ENCODE measurements at places on chromosomes 3 and 15.

GRCh38 chr3:188841906-188842305 is 329.9 kb upstream of the TPRG1 start:
- no peak for DNase-seq

DNA sequence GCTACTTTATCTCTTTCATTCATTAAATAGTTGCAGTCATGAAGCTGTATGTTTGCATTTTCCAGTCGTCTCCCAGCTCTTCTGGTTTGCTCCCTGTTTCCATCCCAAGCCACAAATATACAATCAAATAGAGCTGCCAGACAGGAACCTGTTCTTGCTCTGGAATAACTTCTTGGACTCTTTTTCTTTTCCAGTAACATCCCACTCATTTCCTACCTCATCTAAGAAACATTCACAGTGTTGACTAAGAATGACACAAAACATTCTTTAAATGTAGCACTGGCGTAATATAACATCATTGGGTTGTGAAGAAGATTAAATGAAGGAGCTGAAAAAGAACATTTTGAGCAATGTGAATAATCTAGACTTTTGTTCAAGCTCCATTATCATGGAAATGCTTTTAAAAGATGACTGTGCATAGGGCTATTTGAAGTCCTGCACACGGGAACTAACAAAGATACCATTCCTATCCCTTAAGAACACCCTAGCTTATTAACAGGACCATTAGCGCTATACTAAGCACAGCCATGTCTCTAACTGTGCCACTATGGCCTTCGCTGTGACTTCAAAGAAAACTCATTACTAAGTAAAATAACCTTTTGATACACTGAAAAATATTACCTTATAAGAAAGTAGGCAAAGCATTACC is 574.0 kb downstream of the NAALADL2 start:
- no peak for DNase-seq

DNA sequence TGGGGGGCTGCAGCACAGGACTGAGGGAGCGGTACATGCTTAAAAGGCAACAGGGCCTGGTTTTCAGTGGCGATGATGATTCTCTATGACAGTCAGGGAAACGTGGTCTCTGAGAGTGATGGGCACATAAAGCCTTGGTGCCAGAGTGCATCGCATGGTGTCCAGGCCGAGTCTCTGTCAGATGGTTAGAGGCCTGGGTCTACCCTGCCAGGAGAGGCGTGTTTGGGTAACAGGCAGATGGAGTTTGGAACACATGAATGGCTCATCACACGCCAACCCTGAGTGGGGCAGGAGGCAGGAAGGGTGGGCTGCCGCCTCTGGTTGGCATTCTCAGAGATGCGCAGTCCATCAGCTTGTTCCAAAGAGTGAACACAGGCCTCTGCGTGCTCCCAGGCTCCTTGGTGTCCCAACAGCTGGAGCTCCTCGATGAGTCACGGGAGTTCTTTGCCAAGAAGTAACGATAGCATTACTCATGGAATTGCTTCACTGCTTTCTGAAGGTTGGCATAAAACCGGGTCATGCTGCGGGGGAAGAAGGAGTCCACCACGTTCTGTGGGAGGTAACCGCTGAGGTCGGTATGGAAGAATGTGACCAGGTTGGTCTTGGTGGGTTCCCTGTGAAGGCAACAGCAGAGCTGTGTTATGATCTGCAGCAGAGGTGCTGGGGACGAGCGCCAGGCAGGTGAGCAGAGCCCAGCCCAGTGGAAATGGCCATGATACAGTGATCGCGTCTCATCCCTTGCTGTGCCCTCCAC is 11.0 kb downstream of the STARD5 start:
- DNase-seq: no peak

GRCh38 chr3:133894353-133895207 is 1.1 kb downstream of the RAB6B start:
- no peak for DNase-seq

- no peak for DNase-seq
Measured at GRCh38 chr3:162021206-162021605, 524.6 kb downstream of the OTOL1 start.

DNA sequence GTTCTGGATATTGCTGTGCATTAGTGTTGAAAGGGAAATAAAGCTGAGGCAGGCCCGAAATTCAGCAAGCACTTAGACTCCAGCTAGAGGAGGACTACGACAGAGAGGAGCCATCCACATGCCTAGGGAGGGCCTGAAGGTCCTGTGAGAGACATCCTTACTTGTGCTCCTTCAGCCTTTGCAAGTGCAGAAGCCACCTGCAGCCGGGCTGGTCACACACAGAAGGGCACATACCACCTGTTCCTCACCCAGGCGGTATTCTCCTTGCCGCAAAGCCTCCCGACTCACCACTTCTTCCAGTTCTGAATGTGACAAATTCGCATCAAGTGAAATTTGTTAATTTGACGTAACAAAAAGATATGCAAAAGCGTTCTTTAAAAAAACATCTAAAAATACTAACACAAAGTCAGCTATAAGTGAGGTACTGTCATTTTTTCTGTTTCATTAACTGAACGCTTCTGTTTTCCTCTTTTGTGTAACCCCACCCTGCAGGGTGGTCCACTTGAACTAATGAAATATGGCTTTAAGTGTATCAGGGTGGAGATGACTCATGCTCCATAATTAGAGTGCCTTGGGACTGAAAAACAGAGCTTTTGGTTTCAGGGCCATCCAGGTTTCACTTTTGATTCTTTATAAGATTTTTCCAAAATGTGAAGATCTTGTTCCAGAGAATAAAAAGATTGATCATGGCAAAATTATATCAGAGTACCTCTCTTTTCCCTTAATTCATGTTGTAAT is 467.9 kb upstream of the ATP11B start:
- DNase-seq: no peak

DNA sequence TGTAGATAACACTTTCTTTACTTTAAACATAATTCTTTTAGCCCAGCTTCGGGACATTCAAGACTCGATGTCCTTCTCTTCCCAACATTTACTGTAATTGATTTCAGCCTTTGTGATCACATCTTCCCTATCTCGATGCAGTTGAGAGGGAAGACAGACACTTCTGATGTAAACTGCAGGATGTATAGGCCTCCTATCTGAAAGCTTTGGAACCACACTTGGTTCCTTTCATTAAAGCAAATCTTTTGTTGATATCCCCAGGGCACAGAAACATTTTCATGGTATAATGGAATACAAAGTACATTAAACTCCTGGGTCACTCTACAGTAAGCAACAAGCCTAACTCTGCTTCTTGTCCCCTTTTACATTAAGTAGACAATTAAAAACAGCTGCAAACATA is 6.4 kb downstream of the GRM7 start:
- DNase-seq: no peak

GRCh38 chr3:188330138-188330537 is 176.2 kb downstream of the LPP start:
- DNase-seq: no peak

GRCh38 chr3:165491487-165491886 is 295.3 kb upstream of the SLITRK3 start:
- no peak for DNase-seq

GRCh38 chr3:191336833-191337232 is 6.5 kb upstream of the UTS2B start:
- DNase-seq: no peak

All from activated CD4-positive, alpha-beta T cell treated with anti-CD3 and anti-CD28 coated beads for 1 hour (primary cell).